Calu3 (cell line): ENCODE measurements at places on chromosomes 6 and 20.

DNA sequence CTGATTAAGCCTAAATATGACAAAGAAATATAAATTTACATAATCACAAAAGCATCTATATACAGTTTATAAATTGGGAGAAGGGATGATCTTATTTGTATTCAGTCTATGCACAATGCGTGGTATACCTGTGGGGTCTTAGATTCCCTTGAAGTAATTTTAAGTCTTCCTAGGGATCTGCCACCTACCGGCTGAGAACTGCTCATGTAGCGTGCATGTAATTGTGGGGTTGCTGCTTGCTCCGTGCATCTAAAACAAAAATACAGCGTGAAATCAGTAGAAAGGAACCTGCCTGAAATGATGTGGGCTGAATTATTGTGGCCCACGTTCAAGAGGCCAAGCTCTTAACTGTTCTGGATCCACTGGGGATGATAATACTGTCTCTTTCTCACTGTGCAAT is 187.3 kb downstream of the MBOAT1 start:
- DNase-seq, result no peak

GRCh38 chr20:60764771-60765170 is 487.3 kb upstream of the CDH4 start:
- DNase-seq, result no peak

- no peak for DNase-seq
These were observed 15.6 kb downstream of the COMMD7 start for GRCh38 chr20:32727683-32728082.

DNA sequence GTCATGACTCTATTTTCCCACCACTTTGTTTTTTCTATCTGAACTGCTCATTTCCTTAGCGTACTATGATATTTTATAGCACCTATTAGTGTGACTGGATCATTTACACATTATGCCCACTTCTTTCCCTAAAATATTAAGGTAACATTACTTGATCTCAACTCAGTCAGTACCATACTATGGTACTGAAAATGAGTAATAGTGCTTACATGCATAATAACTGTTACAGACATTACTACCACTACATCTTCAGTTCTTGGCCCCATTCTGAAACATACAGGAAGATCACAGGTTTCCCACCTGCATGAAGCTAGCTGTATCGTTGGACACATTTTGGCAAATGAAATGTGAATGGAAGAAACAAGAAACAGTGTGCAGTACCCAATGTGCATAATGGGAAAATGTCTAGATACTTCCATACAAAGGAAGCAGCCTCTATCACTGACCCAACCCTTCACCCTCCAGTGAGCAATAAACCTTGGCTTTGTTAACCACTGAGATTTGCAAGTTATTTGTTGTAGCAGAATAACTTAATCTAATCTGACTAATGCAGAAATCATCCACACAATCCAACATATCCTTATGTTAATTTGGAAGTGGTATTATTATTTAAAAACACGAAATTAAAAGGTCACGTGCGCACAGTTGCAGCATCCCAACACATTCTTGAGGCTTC is 108.6 kb upstream of the DOK5 start:
- DNase-seq, result no peak

GRCh38 chr20:56414842-56415765 is 3.0 kb downstream of the CASS4 start:
- no peak for DNase-seq

GRCh38 chr6:3958255-3958654 is 109.1 kb downstream of the FAM50B start:
- no peak for DNase-seq

- no peak for DNase-seq
These were observed 132.6 kb downstream of the THBS2 start for GRCh38 chr6:169121013-169121412.
